ENCODE measurements at places on chromosomes 7 and 10. TPM values are rescaled to one million over a fixed set of nuclear protein-coding genes. Genes with fewer than 3 reads are reported as not detected.

DNA sequence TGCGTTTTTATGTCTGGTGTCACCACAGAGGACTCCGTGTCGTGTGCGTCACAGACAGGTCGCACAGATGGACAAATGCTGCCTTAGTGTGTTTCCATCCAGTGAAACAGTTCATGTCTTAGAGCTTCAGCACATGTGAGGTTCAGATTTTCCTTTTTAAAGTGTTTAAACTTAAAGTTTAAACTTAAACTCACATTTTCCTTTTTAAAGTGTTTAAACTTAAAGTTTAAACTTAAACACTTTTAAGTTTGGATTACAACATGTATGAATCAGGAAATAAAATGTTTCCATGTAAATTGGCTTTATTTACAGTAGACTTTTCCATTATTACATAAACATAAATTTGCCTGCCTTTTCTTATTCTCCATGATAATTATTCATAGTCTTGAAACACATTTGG, 67.3 kb downstream of the INSYN2A start:
- no peaks in the 10 kb centered on the region for H3K4me1 ChIP-seq
- no peak overlapping the region for H3K4me3 ChIP-seq
- no peak for DNase-seq
- H3K27me3 ChIP-seq: peaks cover 2% of the 10 kb centered on the region

CREB3L2 gene
- polyA plus RNA-seq: 21.6 TPM

GRCh38 chr10:71700731-71701368, 18.7 kb downstream of the C10orf105 start:
- no peaks in the 10 kb centered on the region for H3K36me3 ChIP-seq
- no peak for DNase-seq
- peaks cover 5% of the 10 kb centered on the region for H3K27me3 ChIP-seq
- H3K4me3 ChIP-seq: no peak overlapping the region

FFAR4 gene
- not detected for polyA plus RNA-seq

- no peak overlapping the region for H3K27ac ChIP-seq
- H3K4me3 ChIP-seq: no peak overlapping the region
- DNase-seq: no peak
Observed at GRCh38 chr10:122264436-122264835, 6.7 kb upstream of the BTBD16 start.

- no peak overlapping the region for H3K27ac ChIP-seq
- DNase-seq: no peak
- peaks cover 3% of the 10 kb centered on the region for H3K36me3 ChIP-seq
- no peaks in the 10 kb centered on the region for H3K4me1 ChIP-seq
- peaks cover 5% of the 10 kb centered on the region for H3K27me3 ChIP-seq
Observed at GRCh38 chr7:32611201-32612099, 116.2 kb downstream of the AVL9 start.

SLC26A5 gene
- not detected for polyA plus RNA-seq

DNA sequence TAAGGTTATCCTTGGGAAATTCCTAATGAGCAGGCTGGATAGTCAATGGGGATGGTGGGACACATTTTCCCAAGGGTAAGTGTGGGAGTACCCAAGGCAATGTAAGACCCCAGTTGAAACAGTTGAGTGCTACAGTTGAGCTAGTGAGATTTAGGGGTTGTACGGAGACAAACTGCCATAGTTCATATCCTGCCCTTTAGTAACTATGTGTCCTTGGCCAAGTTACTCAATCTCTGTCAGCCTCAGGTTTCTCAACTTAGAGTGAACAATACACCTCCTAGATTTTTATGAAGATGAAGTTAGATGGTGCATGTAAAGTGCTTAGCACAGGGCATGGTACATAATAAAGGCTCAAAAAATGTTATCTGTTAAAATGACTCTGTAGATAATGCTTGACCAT, 20.5 kb downstream of the HABP2 start:
- H3K27ac ChIP-seq: no peak overlapping the region
- no peak for DNase-seq
- no peaks in the 10 kb centered on the region for H3K36me3 ChIP-seq
- no peaks in the 10 kb centered on the region for H3K27me3 ChIP-seq
- H3K4me3 ChIP-seq: no peak overlapping the region

HOXA5 gene
- polyA plus RNA-seq: 1.1 TPM

DNA sequence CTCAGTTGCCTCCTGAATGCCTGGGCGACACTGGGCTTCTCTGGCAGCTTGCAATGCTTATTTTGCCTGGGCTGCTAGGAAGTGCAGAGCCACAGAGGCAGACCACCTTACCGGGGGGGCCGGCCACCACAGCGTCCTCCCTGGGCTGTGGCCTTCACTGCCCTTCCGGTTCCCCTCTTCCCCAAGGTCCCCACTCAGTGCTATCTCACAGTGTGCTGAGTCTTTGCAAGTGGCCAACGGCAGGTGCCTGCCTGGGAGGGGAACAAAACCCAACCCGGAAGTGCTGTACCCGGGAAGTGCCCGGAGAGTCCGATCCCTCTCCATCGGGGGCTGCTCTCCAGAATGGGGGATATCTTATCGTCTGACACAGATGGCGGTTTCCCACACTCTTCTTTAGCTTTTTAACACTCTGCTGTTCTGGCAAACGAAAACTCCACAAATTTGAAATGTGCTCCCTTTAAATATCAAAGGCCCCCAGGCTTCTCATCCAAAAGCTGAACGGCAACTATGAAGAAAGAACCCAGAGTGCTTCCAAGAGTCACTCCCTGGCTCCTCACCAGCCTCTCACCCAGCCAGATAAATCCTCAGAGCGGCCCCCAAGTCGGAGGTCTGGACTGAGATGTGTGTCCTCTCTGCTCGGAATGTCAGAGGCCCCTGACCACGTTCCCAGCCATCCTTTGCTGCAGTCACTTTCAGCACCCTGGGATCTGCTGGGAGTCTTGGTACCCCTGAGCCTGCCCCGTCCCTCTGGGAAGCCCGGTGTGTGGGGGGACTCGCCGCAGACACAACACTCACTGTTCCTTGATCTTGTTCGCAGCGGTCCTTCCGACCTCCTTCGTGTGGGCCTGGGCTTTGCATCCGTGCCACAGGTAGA, 165.1 kb downstream of the SVIL start:
- H3K27ac ChIP-seq: no peak overlapping the region
- no peak for DNase-seq
- no peaks in the 10 kb centered on the region for H3K4me1 ChIP-seq
- no peak overlapping the region for H3K4me3 ChIP-seq

GRCh38 chr10:61089251-61089650, 145.3 kb upstream of the RHOBTB1 start:
- H3K4me3 ChIP-seq: no peak overlapping the region
- no peak for DNase-seq
- peaks cover 3% of the 10 kb centered on the region for H3K27me3 ChIP-seq
- H3K4me1 ChIP-seq: no peaks in the 10 kb centered on the region
